ENCODE measurements at places on chromosomes 2 and 18.

DNA sequence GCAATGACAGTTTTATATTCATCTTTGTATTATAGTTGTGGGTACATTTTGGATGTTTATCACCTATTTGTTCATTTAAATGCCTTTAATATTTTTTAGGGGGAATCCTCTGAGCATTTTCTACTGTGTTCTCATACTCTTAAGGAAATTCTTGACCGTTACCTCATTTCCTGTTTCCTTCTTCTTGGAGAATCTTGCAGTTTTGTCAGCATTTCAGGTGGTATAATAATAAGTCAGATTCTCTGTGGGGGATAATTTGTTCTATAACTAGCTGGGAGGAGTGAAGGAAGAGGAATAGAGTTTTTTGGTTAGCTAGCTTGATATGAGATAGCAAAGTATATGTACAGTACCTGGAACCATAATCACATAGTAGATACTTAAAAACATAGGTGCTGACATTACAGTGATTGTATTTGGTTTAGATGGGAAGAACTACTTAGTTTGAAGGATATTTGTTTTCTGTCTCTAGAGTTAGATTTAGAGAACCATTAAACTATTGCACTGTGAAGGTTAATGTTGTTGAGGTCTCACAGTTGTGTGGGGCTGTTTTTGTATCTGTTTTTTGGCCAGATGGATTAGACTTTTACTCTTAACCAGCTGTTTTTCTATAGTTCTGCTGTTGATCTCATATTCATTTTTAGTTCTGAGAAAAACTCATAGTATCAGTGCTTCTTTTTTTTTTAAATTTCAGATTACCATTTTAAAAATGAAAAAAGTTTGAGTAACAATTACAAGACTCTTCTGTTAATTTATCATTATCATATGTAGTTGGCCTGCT is 14.2 kb downstream of the MTX2 start:
- ATAC-seq: no peak

- no peak for ATAC-seq
Measured at GRCh38 chr18:47582093-47582492, 330.6 kb upstream of the SKOR2 start.

GRCh38 chr2:22020091-22020742 is 896.4 kb downstream of the TDRD15 start:
- no peak for ATAC-seq

GRCh38 chr2:109048163-109048562 is 59.1 kb upstream of the EDAR start:
- no peak for ATAC-seq

- ATAC-seq: no peak
Measured at GRCh38 chr18:29406996-29407395, 1230.1 kb upstream of the CDH2 start.

DNA sequence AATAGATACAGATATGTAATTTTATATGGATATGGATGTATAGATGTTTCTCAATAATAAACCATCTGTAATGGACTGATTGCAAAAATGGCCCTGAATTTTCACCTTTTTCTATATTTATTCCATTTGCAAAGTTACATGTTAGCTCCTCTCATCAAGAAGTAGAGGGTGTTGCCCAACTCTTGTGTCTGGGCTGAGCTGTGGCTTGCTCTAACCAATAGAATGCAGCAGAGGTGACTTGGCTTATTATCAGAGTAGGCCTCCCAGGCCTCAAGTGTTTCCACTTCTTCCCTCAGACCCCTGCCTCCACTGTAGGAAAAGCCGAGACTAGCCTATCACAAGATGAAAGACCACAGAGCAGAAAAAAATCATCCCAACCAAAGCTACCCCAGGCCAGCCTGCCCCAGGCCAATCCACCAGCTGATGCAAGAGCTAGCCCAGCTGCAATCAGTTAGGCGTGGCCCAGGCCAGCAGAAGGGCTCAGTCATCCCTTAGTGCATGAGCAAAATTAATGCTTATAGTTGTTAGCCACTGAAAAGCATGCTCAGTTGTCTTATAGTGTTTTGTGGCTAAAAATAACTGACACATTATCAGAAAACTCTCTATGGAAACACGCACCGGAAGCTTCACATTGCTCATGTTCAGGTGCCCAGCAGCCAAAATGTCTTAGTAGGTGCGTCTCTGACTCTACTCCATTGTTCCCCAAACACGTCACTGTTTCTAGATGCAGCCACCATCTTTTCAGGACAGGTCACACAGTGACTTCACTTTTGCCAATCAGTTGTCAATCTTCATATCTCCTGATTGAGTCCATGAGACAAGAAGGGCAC is 464.0 kb downstream of the FBXO15 start:
- no peak for ATAC-seq

DNA sequence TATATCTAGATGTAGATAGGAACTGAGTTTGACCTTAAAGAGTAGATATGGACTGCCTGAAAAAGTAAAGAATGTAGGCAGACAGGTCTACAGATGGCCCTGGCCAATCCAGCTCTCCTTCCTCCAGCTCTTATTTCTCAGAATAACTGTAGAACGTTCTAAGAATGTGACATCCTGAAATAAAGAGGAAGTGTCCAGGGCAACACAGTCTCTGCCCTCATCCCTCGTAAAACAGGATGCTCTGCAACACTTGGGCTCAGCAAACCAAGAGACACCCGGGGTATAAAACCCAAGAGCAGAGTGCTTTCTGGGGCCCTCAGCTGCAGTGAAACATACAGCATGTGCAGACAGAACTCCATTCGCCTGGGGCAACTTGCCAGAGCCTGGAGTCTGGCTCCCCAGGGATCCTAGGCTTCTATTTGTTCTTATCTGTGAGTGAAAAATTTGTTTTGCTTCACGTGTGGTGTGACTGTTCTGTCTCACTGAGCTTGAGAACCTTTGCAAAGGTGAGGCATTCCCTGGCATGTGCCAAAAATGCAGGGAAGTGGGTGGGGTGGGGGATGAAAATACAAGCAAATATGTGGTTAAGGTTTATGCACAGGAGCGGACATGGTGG is 401.0 kb downstream of the SETBP1 start:
- no peak for ATAC-seq

DNA sequence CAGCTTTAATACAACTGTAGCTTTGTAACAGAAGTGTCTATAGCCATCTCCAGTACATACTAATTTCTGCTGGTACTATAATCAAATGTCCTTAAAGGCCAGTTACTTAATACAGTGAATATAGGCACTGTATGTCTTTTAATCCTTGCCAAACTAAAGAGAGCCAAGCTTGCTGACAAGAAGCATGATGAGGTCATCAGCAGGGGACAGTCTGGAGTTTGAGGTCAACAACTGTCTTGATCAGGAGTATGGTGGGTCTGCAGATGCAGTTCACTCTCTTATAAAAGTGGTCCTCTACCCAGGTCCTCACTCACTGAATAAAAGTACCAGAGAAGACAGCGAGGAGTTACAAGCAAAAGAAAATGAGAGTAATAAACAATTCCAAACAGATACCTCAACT is 219.1 kb downstream of the WDPCP start:
- ATAC-seq: no peak

GRCh38 chr2:240450532-240451107 is 15.2 kb downstream of the GPC1 start:
- ATAC-seq: peak; percentile 9

GRCh38 chr2:103169861-103170260 is 408.0 kb downstream of the TMEM182 start:
- ATAC-seq: no peak

GRCh38 chr2:153196378-153197058 is 282.0 kb downstream of the RPRM start:
- peak; percentile 31 for ATAC-seq

DNA sequence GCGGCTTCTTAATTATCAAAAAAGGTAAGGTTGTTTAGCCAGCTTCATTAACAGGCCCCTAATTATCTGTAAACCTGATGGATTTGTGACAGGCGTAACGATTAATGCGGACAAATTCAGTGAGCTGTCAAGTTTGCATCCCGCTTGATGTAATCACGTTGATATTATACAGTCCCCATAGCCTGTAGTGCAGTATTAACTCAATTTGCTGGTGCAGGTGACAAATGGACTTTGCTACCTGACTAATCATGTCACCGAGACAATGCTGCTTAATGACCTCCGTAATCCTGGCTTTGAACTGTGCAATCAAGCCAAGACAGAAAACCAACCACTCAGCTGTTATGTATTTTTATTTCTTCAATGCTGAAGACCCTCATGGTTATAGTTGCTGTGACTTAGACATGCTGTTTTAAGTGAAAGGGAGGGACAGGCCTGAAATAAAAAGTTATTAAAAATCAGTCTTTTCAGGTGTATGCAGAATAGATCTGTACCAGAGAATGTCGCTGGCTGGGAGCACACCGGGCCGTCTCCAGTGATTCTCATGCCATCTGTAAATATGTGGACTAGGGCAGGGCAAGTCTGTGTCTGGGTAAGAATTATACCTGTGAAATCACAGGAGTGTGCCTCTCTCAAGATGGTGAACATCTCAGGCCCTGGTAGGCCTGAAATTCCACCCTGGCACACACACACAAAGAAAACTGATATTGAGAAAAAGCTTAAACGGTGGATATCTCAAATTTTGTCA is 4.3 kb downstream of the TSHZ1 start:
- ATAC-seq: no peak

DNA sequence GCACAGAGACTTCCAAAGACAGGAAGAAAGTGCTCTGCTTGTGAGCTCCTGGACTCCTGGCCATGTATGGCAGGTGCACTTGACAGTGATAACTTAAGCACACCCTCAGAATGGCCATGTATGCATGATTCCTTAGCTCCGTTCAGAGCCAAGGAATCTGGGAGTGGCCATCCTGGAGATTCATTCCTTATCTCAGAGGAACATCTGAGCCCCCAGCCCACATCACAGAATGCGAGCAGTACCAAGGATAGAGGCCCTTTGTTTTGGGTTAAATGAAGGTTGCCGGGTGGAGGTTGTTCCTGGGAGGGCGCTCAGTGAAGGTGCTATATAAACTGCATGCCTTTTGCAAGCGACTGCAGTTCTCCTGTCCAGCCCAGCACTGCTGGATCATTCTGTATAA is 26.9 kb downstream of the DIPK1C start:
- no peak for ATAC-seq

- no peak for ATAC-seq
Measured at GRCh38 chr18:376311-376710, 108.5 kb upstream of the THOC1 start.

DNA sequence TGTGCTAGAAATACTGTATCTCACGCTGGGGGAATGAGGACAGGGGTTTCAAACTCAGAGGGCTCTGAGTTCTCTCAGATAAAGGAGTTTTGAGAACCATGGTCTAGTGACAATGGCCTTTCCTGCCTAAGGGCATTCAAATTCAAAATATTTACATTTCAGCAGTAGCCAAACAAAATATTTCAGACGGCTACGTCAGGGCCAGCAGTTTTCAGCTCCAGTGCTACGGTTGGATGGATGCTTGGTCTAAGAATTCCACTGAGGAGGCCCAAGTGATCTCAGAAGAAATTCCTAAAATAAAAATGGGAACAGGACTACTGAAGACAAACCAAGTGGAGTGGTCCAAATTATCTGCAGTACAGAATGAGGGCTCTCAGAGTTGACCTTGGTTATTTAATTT is 41.1 kb upstream of the SCG2 start:
- no peak for ATAC-seq

DNA sequence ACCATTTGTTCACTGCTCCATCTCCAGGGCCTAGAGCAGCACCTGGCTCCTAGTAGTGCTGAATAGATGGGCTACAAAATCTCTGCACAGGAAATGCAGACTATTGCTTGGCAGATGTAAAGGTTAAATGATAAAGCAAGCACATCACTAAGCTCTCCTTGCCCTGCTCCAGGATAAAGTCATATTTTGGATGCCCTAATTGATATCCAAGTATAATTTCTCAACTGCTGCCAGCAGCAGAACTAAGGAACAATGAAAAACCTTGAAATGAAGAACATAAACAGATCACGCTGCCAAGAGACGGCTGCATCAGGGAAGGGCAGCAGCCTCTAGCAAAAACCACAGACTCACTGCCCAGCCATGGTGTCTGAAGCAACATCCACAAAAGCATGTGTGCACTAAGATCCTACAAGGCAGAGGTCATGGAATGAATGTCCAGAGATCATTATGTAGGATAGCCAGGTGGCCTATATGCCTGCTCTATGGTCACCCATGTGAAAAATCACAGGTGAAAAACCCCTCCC is 134.7 kb downstream of the TMEM163 start:
- ATAC-seq: no peak

DNA sequence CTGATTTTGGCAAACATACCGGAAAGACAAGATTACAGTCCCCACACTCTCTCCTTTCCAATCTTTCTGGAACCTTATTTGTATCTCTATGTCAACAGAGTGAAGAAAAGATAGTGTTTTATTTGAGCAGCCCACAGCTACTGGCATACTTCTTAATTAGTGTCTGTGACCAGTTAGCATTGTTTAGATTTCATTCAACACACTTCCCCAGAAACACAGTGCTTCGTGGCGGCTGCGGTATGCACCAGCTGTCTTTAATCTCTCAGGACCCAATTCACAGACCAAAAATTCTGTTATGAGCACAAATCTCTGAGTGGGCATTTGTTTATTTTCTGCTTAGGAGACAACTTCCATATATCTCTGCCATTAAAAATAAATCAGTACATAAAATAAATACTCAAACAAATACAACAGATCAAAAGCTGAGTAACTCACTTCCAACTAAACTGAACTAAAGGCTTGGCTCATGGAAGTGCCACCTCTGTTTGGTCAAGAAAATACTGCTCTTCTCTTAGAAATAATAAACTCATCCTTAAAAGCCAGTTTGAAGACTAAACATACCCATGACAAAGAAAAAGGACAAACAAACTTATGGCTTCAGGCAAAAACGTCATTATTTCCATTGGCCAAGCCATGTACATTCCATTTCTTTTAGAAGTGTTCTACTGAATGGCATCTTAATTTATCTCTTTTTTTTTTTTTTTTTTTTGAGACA is 392.4 kb downstream of the TXNL1 start:
- ATAC-seq: no peak

DNA sequence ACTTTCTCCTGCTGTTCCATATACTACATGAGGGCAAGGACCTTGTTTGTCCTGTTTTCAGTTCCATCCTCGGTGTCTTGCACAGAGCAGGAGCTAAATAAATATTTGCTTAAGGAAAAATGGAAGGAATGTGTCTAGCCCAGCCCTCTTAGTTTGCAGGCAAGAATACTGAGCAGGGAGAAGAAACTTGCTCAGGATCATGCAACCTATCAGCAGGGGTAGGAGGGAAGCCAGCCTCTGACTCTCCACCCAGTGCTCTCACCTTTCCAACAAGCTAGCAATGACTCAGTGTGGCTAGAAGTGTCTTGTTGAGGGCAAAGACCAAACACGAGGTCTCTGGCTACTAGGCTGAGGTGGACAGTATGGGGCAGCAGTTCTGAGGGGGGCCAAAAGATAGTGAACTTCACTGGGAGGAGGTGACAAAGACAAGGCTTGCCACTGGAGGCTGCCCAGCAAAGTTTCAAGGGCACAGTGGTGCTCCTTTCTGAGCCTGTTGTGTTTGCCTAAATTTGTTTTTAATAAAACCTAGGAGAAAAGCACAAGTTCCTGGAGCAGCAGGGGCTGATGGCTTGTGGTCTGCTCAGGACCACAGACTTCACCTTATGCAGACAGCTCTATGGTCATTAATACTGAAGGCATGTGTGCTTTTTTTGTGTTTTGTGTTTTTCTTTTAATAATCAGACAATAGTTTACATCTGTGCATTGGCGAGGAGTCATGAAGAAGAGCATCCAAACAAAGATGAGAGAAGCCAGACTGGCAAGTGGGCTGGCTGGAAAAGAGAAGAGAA is 49.1 kb upstream of the CTAGE1 start:
- ATAC-seq: peak; percentile 30
